ENCODE measurements at places on chromosomes 13 and 19. TPM values are rescaled to one million over a fixed set of nuclear protein-coding genes. Genes with fewer than 3 reads are reported as not detected.

Gene LILRB2
- 1.2 TPM for total RNA-seq

Gene DZIP1
- 64.4 TPM for total RNA-seq

Gene KCTD15
- 144 TPM for total RNA-seq

Gene GIPR
- 0.11 TPM for total RNA-seq

Gene PPP1R37
- 48.3 TPM for total RNA-seq

Gene UBXN6
- 84.2 TPM for total RNA-seq
